ENCODE measurements at places on chromosomes 11 and 22.

DNA sequence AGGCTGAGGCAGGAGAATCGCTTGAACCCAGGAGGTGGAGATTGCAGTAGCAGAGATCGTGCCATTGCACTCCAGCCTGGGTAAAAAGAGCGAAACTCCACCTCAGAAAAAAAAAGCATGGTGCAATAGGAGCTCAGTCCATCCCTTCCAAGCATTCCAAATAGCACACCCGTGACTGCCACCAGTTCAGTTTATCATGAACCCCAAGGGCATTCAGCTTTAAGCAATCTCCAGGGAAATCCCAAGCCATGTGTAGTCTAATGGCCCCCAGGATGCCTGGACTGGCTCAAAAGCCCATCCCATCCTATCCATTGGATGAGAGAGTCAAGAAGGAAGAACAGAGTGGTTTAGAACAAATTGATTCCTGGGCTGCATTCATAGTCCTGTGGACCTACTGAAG, 16.2 kb downstream of the MICAL3 start:
- no peak for DNase-seq

- no peak for DNase-seq
These were observed 1482.1 kb downstream of the TBC1D22A start for GRCh38 chr22:48244388-48245195.

DNA sequence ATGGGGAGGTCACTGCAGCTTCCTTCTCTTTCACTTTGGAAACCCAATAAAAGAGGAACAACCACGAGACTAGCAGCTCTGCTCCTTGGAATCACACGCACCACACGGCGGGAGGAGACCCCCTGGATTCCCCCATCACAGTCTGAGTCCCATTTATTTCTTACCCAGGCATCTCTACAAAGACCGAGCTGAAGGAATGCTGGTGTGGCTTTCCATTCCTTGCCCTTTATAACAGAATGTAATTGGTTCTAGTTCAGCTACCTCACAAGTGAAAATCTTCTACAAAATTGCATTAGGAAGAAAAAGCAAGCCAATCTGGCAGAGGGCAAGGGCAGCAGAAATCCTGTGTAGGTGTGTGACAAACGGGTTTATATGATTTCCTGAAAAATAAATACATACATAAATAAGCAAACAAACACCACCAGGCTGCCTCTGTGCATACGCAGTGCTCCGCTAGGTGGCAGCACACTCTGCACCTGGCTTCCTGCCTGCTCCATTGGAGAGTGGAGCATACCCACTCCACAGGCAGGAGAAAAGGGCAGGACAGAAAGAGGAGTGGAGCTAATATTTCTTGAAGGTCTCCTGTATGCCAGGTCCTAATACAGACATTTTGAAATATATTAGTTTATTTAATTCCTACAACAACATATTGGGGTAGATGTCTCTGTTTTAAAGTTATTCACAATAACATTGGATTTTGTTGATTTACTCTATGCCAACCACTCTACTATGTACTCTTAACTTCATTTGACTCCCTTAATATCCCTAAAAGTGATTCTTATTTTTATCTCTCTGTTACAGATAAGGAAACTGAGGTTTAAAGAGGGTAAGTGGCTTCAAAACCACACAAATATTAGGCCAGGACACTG, 673.1 kb downstream of the KCNA4 start:
- peak; percentile 2 for DNase-seq

DNA sequence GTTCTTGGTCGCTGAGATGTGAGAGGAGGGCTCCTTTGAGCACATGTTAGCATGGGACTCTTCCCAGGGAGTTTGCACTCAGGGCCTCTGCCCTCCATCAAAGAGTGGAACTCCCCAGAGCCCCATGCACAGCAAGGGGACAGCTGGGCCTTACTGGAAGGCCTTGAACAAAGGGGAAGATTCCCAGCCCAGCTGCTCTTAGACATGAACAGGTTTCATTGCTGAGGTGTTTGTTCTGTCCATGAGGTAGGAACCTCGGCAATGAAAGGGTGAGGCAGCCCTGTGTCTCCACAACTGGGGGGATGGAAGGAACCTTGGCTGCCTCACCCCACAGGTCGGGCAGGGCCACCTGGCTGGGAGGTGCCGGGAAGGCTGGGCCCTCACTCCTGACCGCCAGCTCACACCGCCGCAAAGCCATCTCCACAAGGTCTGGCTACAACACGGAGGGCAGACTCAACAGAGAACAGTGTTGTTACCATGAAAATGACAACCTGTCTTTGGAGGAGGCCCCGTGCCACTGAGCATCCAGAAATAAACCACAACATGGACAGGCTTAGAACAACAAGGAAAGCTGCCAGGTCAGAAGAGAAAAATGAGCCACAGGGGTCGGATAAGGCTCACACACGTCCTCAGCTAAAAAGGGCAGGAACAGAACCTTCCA, 3.2 kb downstream of the DERL3 start:
- no peak for DNase-seq

GRCh38 chr22:46107089-46107664, 43.1 kb upstream of the PPARA start:
- DNase-seq = peak; percentile 68

GRCh38 chr11:25377466-25377865, 880.6 kb downstream of the LUZP2 start:
- no peak for DNase-seq

GRCh38 chr11:62251698-62252097, 9.7 kb downstream of the SCGB1D2 start:
- no peak for DNase-seq

DNA sequence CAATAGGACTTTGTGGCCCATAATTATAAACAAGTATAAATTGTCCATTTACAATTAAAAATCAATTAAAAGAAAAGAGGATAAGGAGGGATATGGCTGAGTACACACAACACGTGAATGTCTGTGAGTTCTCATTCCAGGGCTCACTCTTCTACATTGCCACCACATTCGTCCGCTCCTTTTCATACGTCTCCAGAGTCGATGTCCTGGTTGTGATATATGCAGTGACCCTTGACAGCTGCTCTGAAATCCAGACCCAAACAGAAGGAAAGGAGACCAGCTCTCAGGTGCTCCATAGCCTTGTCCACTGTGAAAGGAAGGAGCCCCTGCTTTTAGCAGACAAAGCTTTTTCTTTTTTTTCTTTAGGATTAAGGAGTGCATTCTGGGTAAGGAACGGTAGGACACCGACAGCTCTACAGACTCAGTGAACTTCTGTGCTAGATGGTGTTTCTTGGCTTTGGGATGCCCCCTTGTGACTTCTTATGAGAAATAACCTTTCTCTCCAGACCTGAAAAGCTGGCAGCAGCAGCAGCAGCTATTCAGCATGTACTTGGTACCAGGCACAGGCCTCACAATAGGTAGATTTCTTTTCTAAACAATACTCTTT, 19.7 kb upstream of the DNAJB13 start:
- peak; percentile 25 for DNase-seq

DNA sequence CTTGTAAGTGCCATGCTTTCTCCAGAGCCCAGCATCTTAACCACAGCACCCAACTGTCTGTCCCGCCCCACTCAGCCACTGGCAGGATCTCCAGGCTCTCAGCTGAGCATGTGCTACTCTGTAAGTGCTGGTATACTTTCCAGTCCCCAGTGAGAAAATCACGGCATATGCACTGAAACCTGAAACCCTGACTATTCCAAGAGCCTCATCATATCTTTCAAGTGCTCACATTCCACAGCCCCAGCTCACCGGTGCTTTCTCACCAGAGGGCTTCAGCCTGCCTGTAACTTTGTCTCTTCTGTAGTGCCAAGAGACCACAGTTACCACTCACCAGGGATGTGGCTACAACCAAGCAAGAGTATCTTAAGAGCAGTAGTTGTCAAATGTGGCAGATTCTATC, 24.4 kb upstream of the PAMR1 start:
- DNase-seq = no peak

DNA sequence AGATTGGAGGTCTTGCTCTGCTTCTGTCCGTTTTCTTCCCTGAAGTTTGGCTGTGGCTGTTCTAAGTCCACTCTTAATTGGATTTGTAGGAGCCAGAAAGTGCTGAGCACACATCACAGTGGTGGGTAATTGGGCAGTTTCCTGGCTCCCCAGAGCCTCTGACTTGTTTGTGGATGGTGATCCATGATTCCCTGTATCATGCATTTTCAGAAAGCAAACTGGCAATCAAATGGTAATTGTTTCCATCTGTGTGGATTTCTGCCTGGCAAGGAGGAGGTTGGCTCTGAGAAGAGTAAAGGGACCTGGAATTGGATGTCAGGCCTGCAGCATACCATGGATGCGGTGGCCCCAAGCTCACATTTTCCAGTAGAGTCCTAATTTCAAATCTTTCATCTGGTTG, 49.5 kb downstream of the PPFIBP2 start:
- no peak for DNase-seq

GRCh38 chr11:6992026-6992425, 28.1 kb downstream of the ZNF214 start:
- DNase-seq = no peak

- DNase-seq = no peak
These were observed 11.3 kb downstream of the LRFN4 start for GRCh38 chr11:66868082-66868725.

DNA sequence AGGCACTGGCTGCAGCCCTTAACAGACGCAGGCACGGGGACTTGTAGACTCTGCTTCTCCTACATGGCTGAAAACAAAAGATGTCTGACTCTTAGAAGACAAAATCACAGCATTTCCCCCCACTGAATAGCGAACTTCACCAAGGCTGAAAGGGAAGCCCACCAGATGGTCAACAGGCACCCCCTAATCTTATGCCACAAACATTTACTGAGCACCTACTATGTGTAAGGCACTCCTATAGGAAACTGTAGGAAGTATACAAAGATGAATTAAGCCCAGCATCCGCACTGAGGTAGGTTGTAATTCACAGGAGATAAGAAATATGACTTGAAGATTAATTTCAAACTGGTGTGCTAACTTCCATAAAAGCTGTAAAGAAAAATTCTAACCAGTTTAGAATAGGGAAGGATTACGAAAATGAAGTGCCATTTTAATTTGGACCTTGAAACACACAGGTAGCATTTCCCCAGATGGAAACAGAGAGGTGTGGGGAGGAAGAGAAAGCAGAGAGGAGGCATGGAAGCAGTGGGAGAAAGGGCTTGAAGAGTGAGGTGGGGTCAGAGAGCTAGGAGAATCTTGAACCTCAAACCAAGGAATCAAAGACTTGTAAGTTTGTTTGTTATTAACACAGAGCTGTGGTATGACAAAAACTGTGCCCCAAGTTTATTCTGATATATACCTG, 38.1 kb downstream of the NUMA1 start:
- no peak for DNase-seq

- DNase-seq = no peak
These were observed 72.1 kb upstream of the YWHAH start for GRCh38 chr22:31872209-31872608.

GRCh38 chr11:2911088-2911784, 18.0 kb downstream of the PHLDA2 start:
- no peak for DNase-seq

Measured in NCI-H1694 treated with DMSO at 0.1 percent for 48 hours (cell line).